MG63 (cell line): ENCODE measurements at places on chromosomes 7 and 10. TPM values are rescaled to one million over a fixed set of nuclear protein-coding genes. Genes with fewer than 3 reads are reported as not detected.

The IFIT3 gene
- total RNA-seq, result 32.0 and 47.1 TPM in 2 replicates

- DNase-seq, result no peak
These were observed 198.1 kb downstream of the ZNF438 start for GRCh38 chr10:30833628-30833970.

DNA sequence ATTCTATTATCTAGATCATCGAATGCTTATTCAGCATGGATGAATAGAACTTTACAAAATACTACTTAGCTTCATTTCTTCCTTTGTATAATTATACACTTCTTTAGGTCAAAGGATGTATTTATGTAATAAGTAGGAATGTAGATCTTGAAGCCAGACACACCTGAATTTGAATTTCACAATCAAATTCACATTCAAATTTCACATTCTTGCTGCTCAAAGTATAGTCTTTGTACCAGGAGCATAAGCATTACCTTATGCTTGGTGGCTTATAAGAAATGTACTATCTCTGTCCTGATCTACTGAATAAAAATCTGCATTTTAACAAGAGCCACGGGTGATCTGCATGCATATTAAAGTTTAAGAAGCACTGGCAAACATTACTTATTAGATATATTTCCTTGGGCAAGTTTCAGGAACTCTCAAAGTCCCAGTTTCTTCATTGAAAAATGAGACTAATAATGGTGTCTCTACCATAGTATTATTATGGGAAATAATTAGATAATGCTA lies 112.8 kb downstream of the CACNA2D1 start:
- no peak for DNase-seq

DNA sequence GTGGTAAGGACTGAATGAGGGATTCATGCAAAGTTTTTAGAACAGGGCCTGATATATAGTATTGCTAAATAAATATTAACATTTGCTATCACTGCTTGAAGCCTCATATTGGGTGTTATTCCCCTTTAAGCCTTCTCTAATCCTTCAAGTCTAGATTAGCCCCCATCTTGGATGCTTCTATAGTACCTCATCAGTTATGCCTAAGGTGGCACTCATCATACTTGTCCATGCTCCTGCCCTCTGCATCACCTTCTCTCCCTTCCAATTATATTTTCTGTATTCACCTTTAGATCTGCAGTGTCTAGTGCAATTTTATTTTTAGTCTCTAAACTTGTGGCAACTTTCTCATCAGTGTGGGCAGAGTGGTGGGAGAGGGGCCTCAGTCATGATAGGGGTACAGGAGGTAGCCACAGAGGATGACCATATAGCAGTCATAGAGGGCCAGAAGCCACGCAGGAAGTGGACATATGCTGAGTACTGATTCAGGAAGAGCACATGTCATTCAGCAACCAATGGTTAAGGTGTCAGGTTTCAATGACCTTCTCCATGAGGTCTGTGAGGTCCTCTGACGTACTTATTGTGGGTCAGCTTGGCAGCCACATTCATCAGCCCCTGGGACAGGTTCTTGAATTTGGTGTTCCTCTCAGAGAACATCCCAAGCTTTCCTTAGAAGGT lies 2.5 kb downstream of the ENTPD1 start:
- no peak for DNase-seq
